Thoracic aorta (tissue), 2 donors: ENCODE measurements at places on chromosomes 6 and 20. TPM values are rescaled to one million over a fixed set of nuclear protein-coding genes. Genes with fewer than 3 reads are reported as not detected.

GRCh38 chr6:6581054-6581453 is 7.5 kb upstream of the LY86 start:
- H3K4me1 ChIP-seq = no peaks in the 10 kb centered on the region
- no peak for DNase-seq
- no peaks in the 10 kb centered on the region for H3K36me3 ChIP-seq
- no peaks in the 10 kb centered on the region for H3K27me3 ChIP-seq

DNA sequence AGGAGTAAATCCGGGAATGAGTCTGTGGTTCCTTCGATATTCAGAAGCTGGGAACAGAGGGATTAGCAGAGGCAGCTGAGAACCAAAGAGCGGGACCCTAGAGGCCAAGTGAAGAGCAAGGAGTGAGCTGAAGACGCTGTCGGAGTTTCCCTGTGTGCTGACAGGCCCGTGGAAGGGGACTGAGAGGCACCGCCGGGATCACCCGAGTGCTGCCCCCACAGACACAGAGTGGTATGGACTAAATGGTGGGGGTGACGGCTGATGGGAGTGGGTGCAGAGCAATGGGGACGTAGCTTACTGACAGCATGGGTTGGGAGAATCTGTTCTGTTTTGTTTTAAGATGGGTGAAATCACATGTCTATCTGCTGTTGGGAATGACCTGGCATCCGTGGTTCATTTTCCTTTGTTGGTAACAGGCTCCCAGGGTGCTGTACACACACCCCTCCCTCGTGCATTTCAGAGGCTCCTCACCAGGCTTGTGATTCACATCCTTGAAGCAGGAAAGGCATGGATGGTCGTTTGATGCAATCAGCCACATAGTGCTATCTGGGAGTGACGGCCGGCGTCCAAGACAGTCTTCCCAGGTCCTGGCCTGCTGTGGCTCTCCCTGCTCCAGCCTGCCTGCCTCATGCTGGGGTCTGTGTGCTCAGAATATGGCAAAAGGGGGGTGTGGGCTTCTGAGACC is 97.4 kb downstream of the THBS2 start:
- no peak overlapping the region for H3K4me3 ChIP-seq
- no peaks in the 10 kb centered on the region for H3K27me3 ChIP-seq
- peaks cover 16% of the 10 kb centered on the region for H3K4me1 ChIP-seq
- no peak overlapping the region for H3K27ac ChIP-seq
- DNase-seq = no peak
- H3K36me3 ChIP-seq = no peaks in the 10 kb centered on the region

DNA sequence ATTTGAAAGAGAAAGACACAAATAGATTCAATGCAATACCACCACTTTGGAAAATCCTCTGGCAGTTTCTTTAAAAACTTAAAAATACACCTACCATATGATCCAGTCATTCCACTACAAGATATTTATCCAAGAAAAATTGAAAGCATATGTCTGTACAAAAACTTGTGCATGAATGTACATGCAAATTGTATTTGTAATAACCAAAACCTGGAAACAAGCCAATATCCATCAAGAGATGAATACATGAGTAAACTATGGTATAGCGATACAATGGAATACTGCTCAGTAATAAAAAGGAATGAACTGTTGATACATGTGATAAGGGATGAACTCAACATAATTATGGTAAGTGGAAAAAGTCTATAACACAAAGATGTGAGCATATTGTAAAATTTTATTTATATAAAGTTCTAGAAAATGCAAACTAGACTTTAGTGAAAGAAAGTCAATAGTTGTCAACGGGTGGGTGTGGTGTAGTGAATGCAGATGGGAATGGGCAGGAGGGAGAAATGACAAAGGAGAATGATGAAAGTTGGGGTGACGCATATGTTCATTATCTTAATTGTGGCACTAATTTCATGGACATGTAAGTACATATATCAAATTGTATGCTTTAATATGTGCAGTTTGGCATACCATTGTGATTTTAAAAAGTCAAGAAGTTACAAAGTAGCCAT is 347.5 kb downstream of the SAMD5 start:
- H3K4me3 ChIP-seq = no peak overlapping the region
- H3K4me1 ChIP-seq = no peaks in the 10 kb centered on the region
- no peaks in the 10 kb centered on the region for H3K27me3 ChIP-seq
- H3K36me3 ChIP-seq = no peaks in the 10 kb centered on the region

Gene KCNK5
- total RNA-seq = 8.6 TPM

DNA sequence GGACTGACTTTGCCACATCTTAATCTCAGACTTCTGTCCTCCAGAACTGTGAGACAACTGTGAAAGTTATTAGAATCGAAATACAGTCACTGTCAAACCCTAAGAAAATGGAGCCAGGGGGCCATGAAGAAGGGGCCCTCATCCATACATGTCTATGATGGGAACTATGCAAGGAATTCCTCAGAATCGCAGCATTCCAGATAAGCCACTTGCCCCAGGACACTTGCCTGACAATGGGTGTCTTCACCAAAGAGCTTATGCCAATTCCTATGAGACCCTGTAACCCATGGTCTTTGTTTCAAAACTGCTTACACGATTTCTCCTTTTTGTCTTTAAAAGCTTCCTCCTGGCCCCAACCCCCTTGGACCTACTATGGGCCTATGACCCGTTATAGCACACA is 90.4 kb upstream of the FOXP4 start:
- peaks cover 16% of the 10 kb centered on the region for H3K4me1 ChIP-seq
- no peak for DNase-seq
- no peaks in the 10 kb centered on the region for H3K27me3 ChIP-seq

- H3K4me3 ChIP-seq = peak within 1 kb of the TSS; percentile 78
- H3K27ac ChIP-seq = peak within 1 kb of the TSS; percentile 17
- no peaks in the 10 kb centered on the region for H3K27me3 ChIP-seq
Observed at GRCh38 chr6:33620856-33621710, at the start of gene ITPR3. Gene ITPR3 (plus strand): TSS chr6:33621322. CDS start chr6:33621603, 281 bp downstream.

Gene PPP1R10
- total RNA-seq = 43.1 TPM

- no peak overlapping the region for H3K27ac ChIP-seq
- no peaks in the 10 kb centered on the region for H3K27me3 ChIP-seq
- H3K36me3 ChIP-seq = no peaks in the 10 kb centered on the region
- no peak for DNase-seq
- H3K4me1 ChIP-seq = no peaks in the 10 kb centered on the region
Observed at GRCh38 chr6:20092071-20092566, 120.2 kb downstream of the MBOAT1 start.

Gene NHLRC1
- total RNA-seq = 0.85 TPM

DNA sequence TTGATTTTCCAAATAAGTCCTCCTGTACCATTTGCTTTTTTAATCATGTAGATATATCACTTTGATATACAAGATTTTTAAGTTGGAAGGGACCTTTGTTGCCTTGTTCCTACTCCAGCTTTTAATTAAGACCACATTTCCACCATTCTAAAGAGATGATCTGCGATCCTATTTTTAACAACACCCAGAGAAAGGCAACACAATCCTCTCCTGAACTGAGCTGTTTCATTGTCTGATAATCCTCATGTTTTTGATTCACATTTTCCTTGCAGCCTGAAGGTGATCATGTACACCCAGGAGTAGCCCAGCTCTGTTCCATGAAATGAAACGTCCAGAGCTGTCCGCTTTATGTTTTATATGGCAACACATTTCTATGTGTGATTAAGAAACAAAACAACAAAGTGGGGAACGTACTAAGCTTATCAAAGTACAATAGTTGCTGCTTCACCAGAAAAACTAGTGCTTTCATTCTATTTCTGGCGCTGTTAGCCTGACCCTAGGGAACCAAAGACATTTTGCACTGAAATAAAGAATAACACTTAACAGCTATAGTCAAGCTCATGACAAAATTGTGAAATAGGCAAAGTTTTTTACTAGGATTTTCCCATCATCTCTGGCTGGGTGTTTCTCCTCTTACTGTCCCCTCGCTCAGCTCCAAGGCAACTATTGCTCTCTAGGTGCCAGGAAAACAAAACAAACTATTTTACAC is 22.6 kb upstream of the TRAF3IP2 start:
- no peak for DNase-seq
- peak overlapping the region; percentile 13 for H3K4me3 ChIP-seq
- H3K27me3 ChIP-seq = no peaks in the 10 kb centered on the region
- H3K27ac ChIP-seq = peak overlapping the region; percentile 59
- H3K36me3 ChIP-seq = no peaks in the 10 kb centered on the region
- H3K4me1 ChIP-seq = peaks cover 40% of the 10 kb centered on the region

Gene SYTL3
- 9.6 TPM for total RNA-seq

- no peak overlapping the region for H3K27ac ChIP-seq
- H3K27me3 ChIP-seq = no peaks in the 10 kb centered on the region
- DNase-seq = no peak
- H3K36me3 ChIP-seq = no peaks in the 10 kb centered on the region
- H3K4me3 ChIP-seq = no peak overlapping the region
Observed at GRCh38 chr6:11113038-11113437, 1.5 kb upstream of the ERVFRD-1 start.

GRCh38 chr20:3995749-3996320 is 19.5 kb downstream of the RNF24 start:
- H3K27ac ChIP-seq = no peak overlapping the region
- no peaks in the 10 kb centered on the region for H3K27me3 ChIP-seq
- peaks cover 5% of the 10 kb centered on the region for H3K36me3 ChIP-seq
- H3K4me1 ChIP-seq = peaks cover 21% of the 10 kb centered on the region
- no peak for DNase-seq
- H3K4me3 ChIP-seq = no peak overlapping the region

Gene SLC17A1
- total RNA-seq = not detected

- H3K4me1 ChIP-seq = peaks cover 2% of the 10 kb centered on the region
- DNase-seq = no peak
- H3K4me3 ChIP-seq = no peak overlapping the region
- no peaks in the 10 kb centered on the region for H3K27me3 ChIP-seq
- H3K36me3 ChIP-seq = no peaks in the 10 kb centered on the region
Observed at GRCh38 chr6:69816026-69816425, 19.2 kb upstream of the LMBRD1 start.

- no peak overlapping the region for H3K27ac ChIP-seq
- peaks cover 27% of the 10 kb centered on the region for H3K36me3 ChIP-seq
- DNase-seq = no peak
- H3K4me1 ChIP-seq = peaks cover 14% of the 10 kb centered on the region
- H3K4me3 ChIP-seq = no peak overlapping the region
- peaks cover 14% of the 10 kb centered on the region for H3K27me3 ChIP-seq
Observed at GRCh38 chr6:33195304-33196165, 3.3 kb upstream of the COL11A2 start.

- H3K4me1 ChIP-seq = no peaks in the 10 kb centered on the region
- no peaks in the 10 kb centered on the region for H3K27me3 ChIP-seq
- H3K4me3 ChIP-seq = no peak overlapping the region
- no peaks in the 10 kb centered on the region for H3K36me3 ChIP-seq
- no peak for DNase-seq
Observed at GRCh38 chr6:9933677-9934076, 481.2 kb downstream of the TFAP2A start.

DNA sequence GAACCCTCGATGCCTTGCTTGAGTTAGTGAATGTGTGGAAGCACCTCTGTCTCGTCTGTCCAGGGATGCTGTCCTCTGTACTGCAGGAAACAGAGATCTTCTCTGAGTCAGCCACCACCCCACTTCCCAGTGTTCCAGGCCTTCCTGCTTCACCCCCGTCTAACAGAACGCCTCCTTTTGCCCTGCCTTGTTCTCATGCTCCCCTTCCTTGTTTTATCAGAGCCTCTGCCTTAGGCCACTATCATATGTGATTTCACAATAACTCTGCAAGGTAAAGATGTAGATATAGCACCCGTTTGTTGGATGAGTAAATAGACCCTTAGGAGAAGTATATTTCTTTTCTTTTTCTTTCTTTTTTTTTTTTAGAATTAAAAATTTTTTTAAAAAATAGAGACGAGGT is 106.7 kb upstream of the CLDN20 start:
- H3K27me3 ChIP-seq = no peaks in the 10 kb centered on the region
- no peak overlapping the region for H3K4me3 ChIP-seq
- H3K4me1 ChIP-seq = peaks cover 20% of the 10 kb centered on the region
- no peaks in the 10 kb centered on the region for H3K36me3 ChIP-seq

DNA sequence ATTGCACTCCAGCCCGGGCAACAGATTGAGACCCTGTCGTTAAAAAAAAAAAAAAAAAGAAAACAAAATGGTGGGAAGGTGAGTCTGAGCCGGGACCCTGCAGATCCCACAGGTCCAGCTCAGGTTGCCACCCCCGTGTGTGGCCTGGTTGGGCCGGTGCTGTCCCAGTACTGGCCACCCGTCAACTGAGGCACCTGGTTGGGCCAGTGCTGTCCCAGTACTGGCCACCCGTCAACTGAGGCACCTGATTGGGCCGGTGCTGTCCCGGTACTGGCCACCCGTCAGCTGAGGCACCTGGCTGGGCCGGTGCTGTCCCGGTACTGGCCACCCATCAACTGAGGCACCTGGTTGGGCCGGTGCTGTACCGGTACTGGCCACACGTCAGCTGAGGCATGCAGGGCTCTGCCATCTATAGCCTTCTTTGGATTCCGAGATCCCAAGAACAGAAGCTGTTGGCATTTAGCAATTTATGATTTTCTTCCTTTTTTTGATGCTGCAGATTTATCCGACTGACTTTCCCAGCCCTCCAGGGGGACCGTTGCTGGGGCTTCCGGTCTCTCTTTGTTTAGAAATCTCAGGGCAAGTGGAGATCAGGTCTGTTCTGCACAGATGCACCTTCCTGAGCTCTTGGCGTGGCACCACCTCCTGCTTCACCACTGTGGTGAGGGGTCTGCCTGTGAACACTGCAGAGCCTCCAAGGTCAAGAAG is 113.8 kb downstream of the SYCP2 start:
- H3K4me3 ChIP-seq = no peak overlapping the region
- no peak for DNase-seq
- H3K27ac ChIP-seq = no peak overlapping the region
- no peaks in the 10 kb centered on the region for H3K27me3 ChIP-seq
- no peaks in the 10 kb centered on the region for H3K4me1 ChIP-seq
- no peaks in the 10 kb centered on the region for H3K36me3 ChIP-seq

- no peaks in the 10 kb centered on the region for H3K36me3 ChIP-seq
- H3K4me1 ChIP-seq = peaks cover 50% of the 10 kb centered on the region
- peak overlapping the region; percentile 57 for H3K4me3 ChIP-seq
- peak overlapping the region; percentile 74 for H3K27ac ChIP-seq
- no peak for DNase-seq
- H3K27me3 ChIP-seq = no peaks in the 10 kb centered on the region
Observed at GRCh38 chr6:84688141-84688873, 76.1 kb downstream of the TBX18 start.

Gene LAMP5
- not detected for total RNA-seq

Gene DOK5
- total RNA-seq = 21.7 TPM

Gene ENPP5
- total RNA-seq = 2.7 TPM

Gene SLC16A10
- 32.4 TPM for total RNA-seq

Gene SPDEF
- not detected for total RNA-seq

GRCh38 chr6:13395272-13396237 is 67.2 kb upstream of the TBC1D7 start:
- H3K27me3 ChIP-seq = no peaks in the 10 kb centered on the region
- peak; percentile 58 for DNase-seq
- no peaks in the 10 kb centered on the region for H3K36me3 ChIP-seq
- no peak overlapping the region for H3K27ac ChIP-seq

Gene WFDC12
- total RNA-seq = not detected
